ENCODE measurements at places on chromosomes 5 and 9.

DNA sequence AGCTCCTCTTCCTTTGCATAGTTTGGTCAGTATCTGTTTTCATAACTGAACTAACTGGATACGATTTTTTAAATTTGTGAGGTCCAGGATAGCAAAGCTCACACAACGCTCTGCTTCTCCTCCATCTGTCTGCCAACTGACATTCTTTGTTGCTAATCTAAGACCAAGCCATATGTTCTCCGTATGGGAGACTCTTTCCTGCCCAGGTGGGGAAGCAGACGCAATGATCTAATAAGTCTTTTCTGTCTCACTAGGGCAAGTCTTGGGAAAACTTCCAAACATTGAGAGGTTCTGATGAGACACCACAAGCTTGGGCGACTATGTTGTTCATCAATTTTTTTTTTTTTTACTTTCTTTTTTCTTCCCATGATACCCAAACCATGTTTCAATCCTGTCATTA, 558.5 kb downstream of the EFNA5 start:
- DNase-seq = no peak

DNA sequence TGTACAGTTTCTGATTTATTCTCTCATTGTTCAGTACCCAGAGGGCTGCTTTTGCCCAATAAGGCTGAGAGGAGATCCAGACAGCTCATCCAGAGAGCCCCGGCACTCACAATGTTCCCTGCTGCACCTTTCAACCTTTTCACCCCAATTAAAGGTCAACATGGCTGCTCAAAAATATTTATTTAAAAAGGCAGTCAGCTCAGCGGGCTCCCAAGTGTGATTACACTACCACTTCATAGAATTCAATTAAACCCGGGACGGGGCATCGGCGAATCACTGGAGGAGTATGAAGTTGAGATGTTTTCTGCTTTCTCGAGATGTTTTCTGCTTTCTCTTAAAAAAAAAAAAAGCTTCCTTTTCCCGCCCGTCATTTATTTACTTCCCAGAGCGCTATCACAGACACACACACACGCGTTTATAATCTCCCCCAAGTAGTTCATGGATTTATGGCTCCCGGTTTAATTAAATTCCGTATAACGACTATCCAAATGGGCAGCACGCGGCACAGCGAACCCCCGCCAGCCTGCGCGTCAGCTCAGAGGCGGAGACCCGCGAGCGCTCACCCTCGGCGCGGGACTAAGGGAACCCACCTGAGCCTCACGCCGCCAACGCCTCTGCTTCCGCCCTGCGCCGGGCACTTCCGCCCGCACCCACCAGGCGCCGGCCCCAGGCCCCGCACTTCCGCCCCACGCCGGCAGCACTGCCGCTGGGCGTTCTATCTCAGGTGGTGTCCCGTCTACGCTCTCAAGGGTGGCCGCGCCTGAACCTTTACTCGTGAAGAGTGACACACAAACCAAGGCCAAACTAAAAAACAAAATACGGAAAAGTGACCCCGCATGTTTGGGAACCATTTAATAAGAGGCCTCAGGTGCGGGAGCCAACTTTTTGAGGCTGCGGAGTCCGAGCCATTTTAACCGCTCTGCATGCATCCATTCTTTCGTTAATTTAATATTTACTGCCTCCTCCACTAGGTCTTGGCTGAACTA, at the start of gene C5orf63:
C5orf63 (minus strand) TSS at position 642 of the 986 bp plus-strand sequence. CDS start 14,507 bp downstream, outside the sequence.
- no peak for DNase-seq

GRCh38 chr9:137488906-137489305, 29.8 kb upstream of the NSMF start:
- no peak for DNase-seq

- no peak for DNase-seq
Measured at GRCh38 chr5:159548517-159548916, 218.2 kb upstream of the IL12B start.

- no peak for DNase-seq
Measured at GRCh38 chr5:16049761-16050160, 129.8 kb downstream of the MARCHF11 start.

DNA sequence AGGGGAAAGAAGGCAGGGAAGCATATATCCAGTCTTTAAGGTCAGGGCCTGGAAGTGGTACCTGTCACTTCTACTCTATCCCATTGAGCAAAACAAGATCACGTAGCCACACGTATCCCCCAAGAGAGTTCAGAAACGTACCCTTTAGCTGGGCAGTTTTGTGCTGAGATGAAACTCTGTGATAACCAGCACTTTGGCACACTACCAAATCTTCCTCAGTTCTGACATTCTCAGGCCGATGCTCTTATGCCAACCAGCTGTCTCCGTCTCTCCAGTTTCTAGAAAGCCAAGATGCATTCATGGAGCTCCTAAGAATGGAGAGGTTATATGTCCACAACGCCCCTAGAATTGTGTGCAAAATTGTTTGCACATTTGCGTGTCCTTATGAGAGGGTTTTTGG, 176.6 kb upstream of the MSX2 start:
- no peak for DNase-seq

DNA sequence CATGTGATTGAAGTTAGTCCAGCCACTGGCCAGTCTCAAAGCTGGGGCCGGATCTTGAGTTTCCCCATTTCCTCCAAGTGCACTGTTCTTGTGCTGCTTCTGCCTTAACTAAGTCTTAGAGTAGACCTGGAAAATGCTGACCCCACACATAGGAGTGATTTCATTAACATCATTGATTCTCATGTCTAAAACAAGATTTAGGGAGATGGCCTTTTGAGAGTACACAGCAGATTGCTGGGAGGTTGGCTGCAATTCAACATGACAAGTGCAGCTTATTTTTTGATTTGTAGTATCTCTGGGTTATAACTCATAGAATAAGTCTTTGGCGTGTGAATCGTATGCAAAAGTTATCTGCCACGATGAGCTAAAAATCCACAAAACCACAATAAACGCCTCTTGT, 131.0 kb downstream of the CMYA5 start:
- DNase-seq = no peak

DNA sequence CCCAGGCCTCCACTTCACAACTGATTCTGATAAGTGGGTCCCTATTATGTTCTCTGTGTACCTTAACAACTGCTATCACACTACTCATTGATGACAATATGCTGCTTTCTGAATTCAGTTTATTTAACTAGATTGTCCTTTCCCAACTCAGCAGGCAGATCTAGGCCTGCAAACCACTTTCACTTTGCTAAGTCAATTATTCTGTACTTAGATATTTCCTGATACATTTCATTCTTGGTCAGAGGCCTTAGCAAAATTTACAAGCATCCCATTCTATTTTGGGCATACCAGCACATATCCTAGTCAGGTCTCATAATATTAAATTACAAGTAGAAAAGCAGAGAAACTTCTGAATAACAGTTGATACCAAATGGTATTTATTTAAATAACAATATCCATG, 235.7 kb upstream of the HAPLN1 start:
- no peak for DNase-seq

DNA sequence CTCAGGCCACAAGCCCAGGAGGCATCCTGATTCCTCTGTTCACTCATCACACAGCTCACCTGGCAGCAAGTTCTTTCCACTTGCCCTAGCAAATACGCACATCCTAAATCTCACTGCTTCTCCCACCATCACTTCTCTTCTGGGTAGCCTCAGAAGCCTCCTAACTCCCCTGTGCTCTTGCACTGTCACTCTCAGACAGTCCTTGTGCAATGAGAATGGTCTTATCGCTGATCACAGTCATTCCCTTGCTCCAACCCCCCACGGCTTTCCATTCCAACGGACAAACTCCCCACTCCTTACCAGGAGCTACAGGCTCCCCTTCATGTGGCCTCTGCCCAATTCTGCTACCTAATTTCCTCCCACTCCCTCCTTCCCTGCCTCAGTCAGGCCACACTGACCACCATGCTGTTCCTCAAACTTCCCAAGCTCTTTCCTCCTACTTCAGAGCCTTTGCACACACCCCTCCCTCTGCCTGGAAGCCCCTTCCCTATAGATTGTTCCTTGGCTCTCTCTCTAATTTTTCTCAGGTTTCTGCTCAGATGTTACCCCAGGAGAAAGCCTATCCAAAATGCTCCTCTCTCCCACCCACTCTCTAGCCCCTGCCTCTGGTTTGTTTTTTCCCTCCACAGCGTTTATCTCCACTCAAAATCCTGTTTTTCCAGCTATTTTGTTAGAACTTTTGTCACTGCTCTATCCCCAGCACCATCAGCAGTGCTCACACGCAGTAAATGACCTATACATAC, 34.1 kb upstream of the TNFAIP8 start:
- no peak for DNase-seq

- DNase-seq = no peak
Measured at GRCh38 chr5:14495301-14495700, 86.3 kb upstream of the OTULINL start.

GRCh38 chr9:21836437-21837161, 34.2 kb downstream of the MTAP start:
- no peak for DNase-seq

DNA sequence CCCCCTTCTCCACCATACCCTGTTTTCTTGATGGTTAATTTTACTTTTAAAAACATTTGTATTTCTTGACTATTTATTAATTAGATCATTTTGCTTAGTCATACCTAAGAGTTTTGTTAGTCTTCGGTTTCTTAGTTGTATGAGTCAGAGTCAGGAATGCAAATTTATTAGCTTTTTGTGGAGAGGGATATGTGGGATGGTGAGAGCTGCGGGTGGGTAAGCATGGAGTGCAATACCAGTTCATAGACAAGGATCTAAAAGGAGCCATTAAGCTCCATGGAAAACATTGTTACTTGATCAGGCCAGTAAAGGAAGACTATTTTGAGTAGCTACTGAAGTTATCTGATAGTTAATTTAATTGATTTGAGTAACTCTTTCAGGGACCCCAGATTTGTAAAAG, 77.5 kb downstream of the ZSWIM6 start:
- DNase-seq = no peak

DNA sequence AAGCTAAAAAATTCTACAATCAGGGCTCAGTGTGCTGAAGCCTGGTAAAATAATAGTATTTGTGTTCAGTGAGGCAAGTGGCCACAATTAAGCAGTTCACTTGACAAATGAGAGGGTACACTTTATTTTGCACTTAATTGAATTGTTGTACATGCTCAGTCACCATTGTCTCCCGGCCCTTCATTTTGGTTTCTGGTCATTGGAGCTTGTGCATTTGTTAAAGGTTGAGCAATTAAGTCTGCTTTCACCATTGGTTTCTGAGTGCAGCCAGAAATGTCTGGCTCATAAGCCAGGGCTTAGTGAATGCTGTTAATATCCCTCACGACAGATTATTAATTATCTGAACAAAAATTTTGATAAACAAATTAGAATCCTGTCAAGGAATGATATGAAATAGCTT, 89.6 kb downstream of the PRDM6 start:
- no peak for DNase-seq

DNA sequence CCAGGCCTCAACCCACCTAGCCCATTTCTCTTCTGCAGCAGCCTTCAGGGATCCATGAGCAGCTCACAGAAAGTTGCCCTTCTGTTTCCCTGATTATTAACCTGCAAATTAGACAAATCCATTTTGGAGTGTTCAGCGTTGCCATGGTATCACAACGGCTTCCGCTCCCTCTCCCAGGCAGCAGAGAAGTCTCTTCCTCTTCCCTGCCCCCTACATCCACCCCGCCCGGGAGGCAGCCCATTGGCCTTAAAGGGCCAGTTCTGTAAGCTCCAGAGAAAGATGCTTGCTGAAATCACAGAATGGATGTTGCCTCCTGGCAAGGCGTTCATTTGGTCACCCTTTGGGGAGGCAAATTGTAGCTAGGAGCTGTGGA, 47.7 kb upstream of the BOD1 start:
- no peak for DNase-seq

GRCh38 chr9:16652582-16652981, 217.9 kb downstream of the BNC2 start:
- no peak for DNase-seq

DNA sequence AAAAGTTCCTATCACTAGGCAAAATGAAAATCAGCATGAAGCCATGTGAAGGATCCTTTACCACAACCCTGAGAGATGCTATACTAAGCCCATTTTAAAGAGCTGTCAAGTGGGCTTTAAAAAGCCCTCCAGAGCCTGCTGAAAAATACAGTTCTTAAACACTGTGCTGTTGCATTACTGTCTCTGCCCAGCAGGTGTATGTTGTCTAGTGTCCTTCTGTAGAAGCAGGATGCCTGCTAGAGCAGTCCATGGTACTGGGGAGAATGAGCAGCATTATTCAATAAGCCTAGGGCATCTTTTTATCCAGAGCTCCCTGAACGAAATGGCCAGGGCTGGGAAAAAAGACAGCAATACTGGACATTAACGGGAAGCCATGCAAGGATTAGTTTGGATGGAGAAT, 126.2 kb upstream of the PLCXD3 start:
- no peak for DNase-seq

DNA sequence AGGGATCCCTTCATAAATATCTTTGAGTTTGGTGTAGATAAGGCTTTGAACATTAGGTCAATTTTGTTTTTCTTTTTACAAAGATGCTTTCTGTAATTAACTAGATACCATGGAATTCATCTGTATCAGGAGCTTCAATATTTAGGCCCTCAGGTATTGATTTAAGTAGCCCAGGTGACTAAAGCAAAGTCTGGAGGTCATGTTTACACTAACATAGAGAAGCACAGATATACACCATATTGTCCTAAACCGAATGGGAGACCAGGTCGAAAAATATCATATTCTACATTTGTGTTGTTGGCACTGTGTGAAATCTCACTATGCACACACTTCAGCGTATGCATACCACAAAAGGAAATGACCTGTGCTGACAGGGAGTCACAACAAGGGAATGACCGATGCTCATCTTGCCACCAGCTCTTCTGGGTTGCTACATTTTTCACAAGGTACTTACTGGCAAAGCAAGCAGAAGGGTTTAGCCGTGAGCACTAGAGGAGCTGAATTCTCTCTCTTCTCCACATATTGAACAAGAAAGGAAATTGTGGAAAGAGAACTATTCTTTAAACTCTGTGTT, 98.5 kb upstream of the IL7R start:
- DNase-seq = no peak

- no peak for DNase-seq
Measured at GRCh38 chr9:81759680-81760215, 70.4 kb upstream of the TLE1 start.

GRCh38 chr5:168995024-168995423, 305.9 kb downstream of the SLIT3 start:
- no peak for DNase-seq

DNA sequence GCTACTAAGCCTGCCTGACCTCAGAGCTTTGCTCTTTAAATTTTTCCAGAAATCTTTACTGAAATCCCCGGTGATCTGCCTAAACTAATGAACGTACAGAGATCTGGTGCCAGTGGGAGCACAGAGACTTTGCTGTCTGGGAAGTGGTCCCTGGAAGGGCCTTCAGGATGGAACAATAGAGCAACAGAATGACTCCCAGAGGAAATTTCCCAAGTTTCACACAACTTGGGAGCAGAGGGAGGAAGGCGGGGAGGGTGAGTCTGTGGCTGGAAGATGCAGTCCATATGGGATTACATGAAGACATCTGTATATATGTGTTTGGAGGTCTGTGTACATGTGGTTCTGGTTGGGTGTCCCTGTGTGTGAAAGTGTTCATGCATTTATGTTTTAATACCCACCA, 638.3 kb downstream of the CCDC171 start:
- no peak for DNase-seq

GRCh38 chr9:92963831-92964606, 16.7 kb downstream of the FGD3 start:
- DNase-seq = no peak

Measured in D721Med (cell line).